ENCODE measurements at places on chromosomes 12 and 14.
A peak's percentile ranks its signal among the peaks of the same experiment; 100 is the strongest.

GRCh38 chr12:106434526-106434925, 77.0 kb downstream of the POLR3B start:
- ATAC-seq, result no peak
- no peaks in the 10 kb centered on the region for H3K27me3 ChIP-seq
- no peak overlapping the region for H3K27ac ChIP-seq
- H3K36me3 ChIP-seq, result peaks cover 69% of the 10 kb centered on the region
- H3K4me3 ChIP-seq, result no peak overlapping the region

GRCh38 chr12:49276304-49277290, 11.7 kb downstream of the TUBA1C start:
- no peak overlapping the region for H3K27ac ChIP-seq
- no peak for ATAC-seq
- peaks cover 17% of the 10 kb centered on the region for H3K36me3 ChIP-seq
- no peak overlapping the region for H3K4me3 ChIP-seq

- H3K27me3 ChIP-seq, result peaks cover 60% of the 10 kb centered on the region
- ATAC-seq, result no peak
- peak overlapping the region; percentile 82 for H3K4me3 ChIP-seq
- peaks cover 48% of the 10 kb centered on the region for H3K4me1 ChIP-seq
- H3K27ac ChIP-seq, result peak overlapping the region; percentile 75
- H3K36me3 ChIP-seq, result peaks cover 19% of the 10 kb centered on the region
Observed at GRCh38 chr14:75279763-75280290, 1.2 kb downstream of the FOS start.

DNA sequence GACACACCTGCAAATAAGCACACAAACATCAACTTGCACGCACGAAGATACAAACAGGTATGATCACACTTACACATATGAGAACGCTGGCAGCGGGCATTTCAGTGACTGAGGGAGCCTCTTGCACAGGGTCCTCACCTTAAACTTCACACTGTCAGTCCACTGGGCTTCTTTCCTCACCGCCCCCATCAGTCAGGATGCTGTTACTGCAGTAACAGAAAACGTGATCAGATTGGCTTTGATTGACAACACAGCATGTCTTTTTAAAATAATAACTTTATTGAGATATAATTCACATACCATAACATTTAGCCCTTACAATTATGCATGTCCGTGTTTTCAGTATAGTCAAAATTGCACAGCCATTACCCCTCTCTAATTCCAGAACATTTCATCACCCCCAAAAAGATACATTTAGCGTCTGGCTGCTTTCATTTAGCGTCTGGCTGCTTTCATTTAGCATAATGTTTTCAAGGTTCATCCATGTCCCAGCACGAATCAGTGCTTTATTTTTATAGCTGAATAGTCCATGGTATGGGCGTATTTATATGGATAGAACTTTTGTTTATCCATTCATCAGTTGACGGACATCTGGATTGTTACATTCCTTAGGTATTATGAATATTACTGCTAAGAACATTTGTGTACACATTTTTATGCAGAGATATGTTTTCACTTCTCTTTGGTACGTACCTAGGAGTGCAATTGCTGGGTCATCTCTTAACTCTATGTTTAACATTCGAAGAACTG, 8.4 kb downstream of the CCDC197 start:
- H3K4me1 ChIP-seq, result peaks cover 17% of the 10 kb centered on the region
- peaks cover 73% of the 10 kb centered on the region for H3K27me3 ChIP-seq
- H3K27ac ChIP-seq, result no peak overlapping the region
- H3K36me3 ChIP-seq, result no peaks in the 10 kb centered on the region
- H3K4me3 ChIP-seq, result no peak overlapping the region

DNA sequence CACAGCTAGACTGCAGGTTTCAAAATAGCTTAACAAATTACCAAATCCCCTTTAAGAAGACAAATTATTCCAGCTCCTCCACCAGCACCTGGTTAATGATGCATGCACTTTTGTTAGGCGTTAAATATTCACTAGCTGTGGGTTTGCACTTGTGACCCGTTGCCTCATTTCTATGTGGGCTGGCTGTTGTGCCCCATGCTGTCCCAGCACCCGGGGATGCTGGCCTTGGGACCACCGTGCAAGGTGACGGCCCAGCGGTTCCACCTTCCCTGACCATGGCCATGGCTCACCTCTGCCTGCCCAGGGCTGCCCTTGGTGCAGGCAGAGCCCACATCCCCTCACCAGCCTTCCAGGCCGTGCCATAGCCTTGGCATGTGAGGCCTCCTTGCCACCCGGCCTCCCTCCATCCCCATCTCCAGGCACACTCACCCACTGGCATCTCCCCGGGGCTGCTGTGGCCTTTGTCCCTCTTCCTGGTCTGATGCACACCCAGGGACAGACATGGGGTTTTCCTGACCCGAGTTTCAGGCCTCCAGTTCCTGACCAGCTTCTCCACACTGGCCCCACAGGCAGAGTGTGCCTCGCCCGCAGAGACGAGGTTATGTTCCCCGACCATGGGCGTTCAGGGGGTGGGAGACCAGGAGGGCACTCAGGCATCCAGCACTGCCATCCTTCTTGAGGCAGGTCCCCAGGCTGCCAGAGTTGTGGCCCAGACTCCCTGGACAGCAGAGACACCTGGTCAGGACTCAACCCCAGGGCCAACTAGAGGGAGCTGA, 20.3 kb upstream of the C14orf180 start:
- H3K27ac ChIP-seq, result no peak overlapping the region
- no peaks in the 10 kb centered on the region for H3K36me3 ChIP-seq
- H3K4me3 ChIP-seq, result no peak overlapping the region
- peaks cover 68% of the 10 kb centered on the region for H3K27me3 ChIP-seq
- ATAC-seq, result no peak
- peaks cover 11% of the 10 kb centered on the region for H3K4me1 ChIP-seq

- no peaks in the 10 kb centered on the region for H3K27me3 ChIP-seq
- H3K4me3 ChIP-seq, result no peak overlapping the region
- H3K27ac ChIP-seq, result no peak overlapping the region
- no peaks in the 10 kb centered on the region for H3K4me1 ChIP-seq
- no peak for ATAC-seq
Observed at GRCh38 chr14:55681096-55681495, 101.1 kb downstream of the KTN1 start.

DNA sequence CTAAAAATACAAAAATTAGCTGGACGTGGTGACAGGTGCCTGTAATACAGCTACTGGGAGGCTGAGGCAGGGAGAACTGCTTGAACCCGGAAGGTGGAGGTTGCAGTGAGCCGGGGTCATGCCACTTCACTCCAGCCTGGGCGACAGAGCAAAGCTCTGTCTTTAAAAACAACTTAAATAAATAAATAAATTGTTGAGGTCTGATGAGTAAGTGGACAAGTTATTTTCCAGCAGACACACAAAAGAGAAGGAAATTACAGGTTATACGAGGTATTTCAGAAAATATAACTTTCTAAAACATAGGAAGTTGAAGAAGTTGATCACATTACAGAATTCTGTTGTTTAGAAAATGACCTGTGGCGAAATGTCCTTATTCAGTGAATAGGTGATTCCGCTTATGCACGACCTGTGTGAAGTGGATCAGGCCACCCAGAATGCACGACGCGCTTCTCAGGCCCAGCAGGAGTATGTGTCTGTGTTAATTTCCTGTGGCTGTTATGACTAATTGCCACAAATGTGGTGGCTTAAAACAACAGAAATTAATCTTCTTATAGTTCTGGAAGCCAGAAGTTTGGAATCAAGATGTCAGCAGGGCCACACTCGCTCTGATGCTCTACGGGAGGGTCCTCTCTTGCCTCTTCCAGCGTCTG, 38.1 kb downstream of the P2RX7 start:
- H3K27me3 ChIP-seq, result no peaks in the 10 kb centered on the region
- no peak for ATAC-seq
- H3K4me1 ChIP-seq, result peaks cover 7% of the 10 kb centered on the region
- peaks cover 3% of the 10 kb centered on the region for H3K36me3 ChIP-seq
- H3K4me3 ChIP-seq, result no peak overlapping the region

DNA sequence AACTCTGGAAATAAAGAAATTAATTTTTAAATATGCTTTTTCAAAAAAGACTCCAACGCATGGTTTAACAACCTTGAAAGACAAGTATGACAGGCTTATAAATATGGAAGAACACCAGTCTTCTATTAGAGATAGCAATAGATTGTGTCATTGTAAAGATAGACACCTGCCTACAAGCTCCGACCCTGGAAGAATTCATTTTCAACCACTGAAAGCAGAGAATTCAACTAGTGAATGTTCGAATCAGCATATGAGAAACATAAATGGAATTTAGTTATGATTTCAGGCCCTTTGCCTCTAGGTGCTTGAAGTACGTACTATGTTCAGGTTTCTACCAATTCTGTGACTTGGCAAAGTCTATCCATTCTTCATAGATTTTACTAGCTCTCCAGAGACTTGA, 244.5 kb downstream of the DPY19L2 start:
- no peak overlapping the region for H3K27ac ChIP-seq
- no peak overlapping the region for H3K4me3 ChIP-seq
- no peaks in the 10 kb centered on the region for H3K4me1 ChIP-seq
- H3K27me3 ChIP-seq, result no peaks in the 10 kb centered on the region
- no peaks in the 10 kb centered on the region for H3K36me3 ChIP-seq
- ATAC-seq, result no peak

DNA sequence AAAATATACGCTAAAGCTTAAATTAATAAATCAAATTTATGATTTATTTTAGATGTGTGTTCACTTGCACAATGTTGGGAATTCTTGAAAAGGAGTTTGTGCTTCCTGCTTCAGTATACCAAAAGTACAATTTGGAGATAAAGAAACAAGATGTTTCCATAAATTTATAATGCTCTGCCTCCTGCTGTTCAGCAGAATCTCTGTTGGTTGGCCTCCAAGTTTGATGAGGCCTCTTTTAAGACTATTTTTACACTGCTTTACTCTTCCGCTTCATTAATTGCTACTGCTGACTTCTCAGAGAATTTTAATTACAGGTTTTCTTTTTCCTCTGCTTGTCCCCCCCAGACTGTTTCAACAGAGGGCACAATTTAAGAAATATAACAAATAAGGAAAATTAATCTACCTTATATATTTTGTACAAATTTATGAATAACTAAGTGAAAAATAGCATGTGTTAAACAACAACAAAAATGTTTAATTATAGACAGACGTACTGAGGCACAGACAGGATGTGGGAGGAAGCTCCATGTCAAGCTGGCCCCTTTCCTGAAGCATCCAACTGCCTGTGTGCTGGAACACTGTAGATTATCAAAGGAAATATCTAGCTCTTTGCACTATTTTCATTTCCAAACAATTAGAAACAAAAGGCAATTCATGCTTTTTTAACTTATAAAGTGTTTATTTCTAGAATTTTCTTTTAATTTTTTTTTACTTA, 83.9 kb downstream of the PIK3C2G start:
- no peak overlapping the region for H3K27ac ChIP-seq
- H3K36me3 ChIP-seq, result no peaks in the 10 kb centered on the region
- no peak overlapping the region for H3K4me3 ChIP-seq
- no peaks in the 10 kb centered on the region for H3K27me3 ChIP-seq
- no peak for ATAC-seq

GRCh38 chr12:117872546-117873169, 96.1 kb downstream of the KSR2 start:
- ATAC-seq, result no peak
- no peaks in the 10 kb centered on the region for H3K36me3 ChIP-seq
- H3K4me3 ChIP-seq, result no peak overlapping the region
- H3K27me3 ChIP-seq, result peaks cover 25% of the 10 kb centered on the region
- H3K4me1 ChIP-seq, result peaks cover 15% of the 10 kb centered on the region

GRCh38 chr12:16579041-16579440, 26.9 kb downstream of the LMO3 start:
- no peaks in the 10 kb centered on the region for H3K4me1 ChIP-seq
- H3K27ac ChIP-seq, result no peak overlapping the region
- H3K27me3 ChIP-seq, result no peaks in the 10 kb centered on the region
- H3K36me3 ChIP-seq, result no peaks in the 10 kb centered on the region
- H3K4me3 ChIP-seq, result no peak overlapping the region

DNA sequence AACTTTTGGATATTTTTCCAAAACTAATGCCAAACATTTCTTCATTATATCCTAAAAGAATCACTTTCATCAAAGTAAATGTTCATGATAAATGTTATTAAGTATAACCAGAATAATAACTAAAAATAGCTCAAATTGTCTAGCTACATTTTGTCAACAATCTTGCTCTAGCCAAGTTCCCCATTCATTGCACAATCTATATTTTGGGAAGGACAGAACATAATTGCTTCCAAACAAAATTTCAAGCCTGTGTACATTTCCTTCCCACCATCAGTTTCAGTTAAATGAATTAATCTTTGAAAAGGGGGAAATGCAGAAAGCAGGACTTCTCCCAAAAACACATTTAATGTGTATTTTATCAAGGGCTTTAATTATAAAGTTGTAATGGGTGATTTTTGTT, 98.0 kb upstream of the PLEKHG7 start:
- no peak overlapping the region for H3K4me3 ChIP-seq
- no peak overlapping the region for H3K27ac ChIP-seq
- no peaks in the 10 kb centered on the region for H3K27me3 ChIP-seq
- H3K4me1 ChIP-seq, result peaks cover 21% of the 10 kb centered on the region
- peaks cover 10% of the 10 kb centered on the region for H3K36me3 ChIP-seq
- ATAC-seq, result no peak

- no peaks in the 10 kb centered on the region for H3K27me3 ChIP-seq
- no peak overlapping the region for H3K4me3 ChIP-seq
- peaks cover 29% of the 10 kb centered on the region for H3K36me3 ChIP-seq
- no peak overlapping the region for H3K27ac ChIP-seq
- ATAC-seq, result no peak
- H3K4me1 ChIP-seq, result no peaks in the 10 kb centered on the region
Observed at GRCh38 chr14:102487204-102487577, 22.4 kb downstream of the ANKRD9 start.

GRCh38 chr14:75267141-75267721, 11.4 kb upstream of the FOS start:
- H3K36me3 ChIP-seq, result no peaks in the 10 kb centered on the region
- H3K4me1 ChIP-seq, result no peaks in the 10 kb centered on the region
- no peak for ATAC-seq

DNA sequence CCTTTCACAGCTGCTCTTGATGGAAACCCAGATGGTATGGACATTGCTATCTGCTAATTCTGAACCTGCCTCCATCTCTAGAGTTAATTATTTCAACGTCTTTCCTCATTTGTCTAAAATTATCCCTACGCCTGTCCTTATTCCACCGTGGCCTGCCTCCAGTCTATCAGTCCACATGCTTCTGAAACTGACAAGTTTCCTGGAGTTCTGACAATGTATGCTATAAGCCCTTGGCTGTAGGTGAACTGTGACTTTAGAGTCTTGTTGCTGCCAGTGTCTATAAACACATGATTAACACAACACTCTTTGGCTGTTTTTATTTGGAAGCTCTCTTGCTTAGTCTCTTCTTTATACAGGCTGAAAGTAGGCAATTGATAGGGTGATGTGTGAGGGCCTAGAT, 1052.9 kb downstream of the TMTC2 start:
- H3K36me3 ChIP-seq, result no peaks in the 10 kb centered on the region
- no peak for ATAC-seq
- H3K4me1 ChIP-seq, result no peaks in the 10 kb centered on the region
- no peak overlapping the region for H3K27ac ChIP-seq
- no peak overlapping the region for H3K4me3 ChIP-seq

- no peak within 1 kb of the TSS for H3K27ac ChIP-seq
- ATAC-seq, result peak; percentile 3
- peaks cover 58% of the 10 kb centered on the region for H3K27me3 ChIP-seq
- H3K4me1 ChIP-seq, result no peaks in the 10 kb centered on the region
Observed at GRCh38 chr14:100587086-100587762, at the start of gene BEGAIN. TSS of gene BEGAIN (minus strand) at chr14:100587417. CDS start at chr14:100587290, 127 bp downstream.

- peak overlapping the region; percentile 94 for H3K27ac ChIP-seq
- H3K4me3 ChIP-seq, result peak overlapping the region; percentile 84
- H3K27me3 ChIP-seq, result no peaks in the 10 kb centered on the region
- no peak for ATAC-seq
Observed at GRCh38 chr12:94207467-94207848, 59.1 kb downstream of the PLXNC1 start.
